ENCODE measurements at places on chromosomes 16 and 17.
A peak's percentile ranks its signal among the peaks of the same experiment; 100 is the strongest.

DNA sequence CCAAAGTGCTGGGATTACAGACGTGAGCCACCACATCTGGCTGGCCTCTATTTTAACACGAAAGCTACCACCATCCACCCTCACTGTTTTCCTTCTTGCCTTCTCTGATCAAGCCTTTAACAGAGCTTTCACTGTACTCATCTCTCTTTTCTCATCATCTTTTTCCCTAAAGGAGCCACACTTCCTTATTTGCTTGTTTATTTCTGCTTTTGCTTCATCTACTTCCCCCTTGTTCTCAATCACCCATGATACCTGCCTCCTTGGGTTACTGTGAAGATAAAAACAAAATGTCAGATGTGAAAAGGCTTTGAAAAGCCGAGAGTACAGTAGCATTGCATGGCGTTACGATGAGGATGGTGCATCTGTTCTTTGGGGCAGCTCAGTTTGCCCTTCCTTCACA, 79.9 kb downstream of the ZNF18 start:
- DNase-seq: no peak

GRCh38 chr17:19287651-19288050, 50.5 kb downstream of the EPN2 start:
- DNase-seq: no peak

DNA sequence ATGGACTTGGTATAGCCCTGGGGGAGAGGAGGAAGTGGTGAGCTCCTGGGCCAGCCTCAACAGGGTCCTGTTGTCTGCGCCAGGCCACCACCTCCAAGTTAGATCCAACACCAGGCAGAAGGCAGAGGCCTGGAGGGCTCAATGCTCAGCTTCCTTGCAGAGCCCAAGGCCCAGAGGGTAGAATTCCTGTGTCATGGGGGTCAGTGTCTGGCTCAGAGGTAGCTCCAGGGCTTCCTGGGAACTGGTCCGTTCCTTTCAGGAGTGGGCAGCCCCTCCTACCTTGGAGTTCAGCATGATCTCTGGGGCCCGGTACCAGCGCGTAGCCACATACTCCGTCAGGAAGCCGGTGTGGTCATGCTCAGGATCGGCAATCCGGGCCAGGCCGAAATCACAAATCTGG, 4.4 kb upstream of the GDPD3 start:
- DNase-seq: no peak

DNA sequence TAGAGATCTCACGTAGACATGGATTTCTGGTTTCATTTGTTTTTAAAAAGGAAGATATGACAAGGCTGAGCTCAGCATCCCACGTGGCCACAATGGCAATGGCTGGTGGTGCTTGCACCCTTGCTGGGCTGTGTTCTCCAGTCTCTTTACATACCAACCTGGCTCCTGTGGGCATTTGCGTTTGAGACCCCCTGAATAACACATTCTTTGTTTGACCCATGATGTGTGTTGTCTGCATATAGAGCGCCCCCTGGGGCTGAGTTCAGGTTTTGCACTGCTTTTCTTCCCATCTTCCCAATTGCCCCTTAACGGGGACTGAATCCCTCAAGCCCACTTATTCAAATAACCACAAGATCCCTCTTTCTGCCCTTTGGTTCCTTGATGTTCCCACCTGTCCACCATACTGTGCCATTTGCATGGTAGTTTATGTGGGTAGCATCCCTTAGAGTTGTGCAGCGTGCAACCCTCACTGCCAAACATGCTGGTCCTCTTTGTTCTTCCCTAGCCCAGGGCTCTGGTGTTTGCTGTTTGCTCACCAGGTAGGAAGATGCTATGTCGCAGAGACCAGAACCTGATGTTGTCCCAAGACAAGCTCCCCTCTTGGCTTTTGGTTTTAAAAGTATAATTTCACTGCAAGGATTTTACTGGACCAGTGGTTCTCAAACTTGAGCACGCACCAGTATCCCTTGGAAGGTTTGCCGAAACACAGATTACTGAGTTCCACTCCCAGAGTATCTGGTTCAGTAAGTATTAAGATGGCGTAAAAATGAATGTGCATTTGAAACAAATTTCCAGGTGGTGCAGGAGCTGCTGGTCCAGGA, 38.5 kb upstream of the NKD1 start:
- peak; percentile 5 for DNase-seq

DNA sequence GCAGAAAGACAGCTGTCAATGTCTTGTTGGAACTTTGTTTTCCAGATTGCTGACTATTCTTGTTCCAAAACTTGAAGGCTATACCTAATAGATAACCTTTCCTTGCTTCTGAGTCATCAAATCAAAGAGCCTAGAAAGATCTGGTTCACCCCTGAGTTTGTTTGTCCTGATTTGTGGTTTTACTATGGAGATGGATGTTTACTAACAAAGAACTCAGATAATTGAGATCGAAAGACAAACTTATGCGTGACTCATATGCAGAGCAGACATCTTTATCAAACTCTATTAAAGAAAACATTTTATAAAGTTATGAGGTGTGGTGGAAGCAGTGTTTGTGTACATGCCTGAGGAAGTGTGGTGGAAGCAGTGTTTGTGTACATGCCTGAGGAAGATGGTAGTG, 311.1 kb upstream of the TBX2 start:
- no peak for DNase-seq

- DNase-seq: no peak
Observed at GRCh38 chr16:76278980-76279379, 1.8 kb downstream of the CNTNAP4 start.

GRCh38 chr17:27370776-27371175, 76.9 kb downstream of the WSB1 start:
- no peak for DNase-seq

GRCh38 chr16:19974607-19975006, 90.0 kb upstream of the GPRC5B start:
- no peak for DNase-seq

GRCh38 chr17:35448899-35449227, 297 bp upstream of the SLFN13 start:
- no peak for DNase-seq

DNA sequence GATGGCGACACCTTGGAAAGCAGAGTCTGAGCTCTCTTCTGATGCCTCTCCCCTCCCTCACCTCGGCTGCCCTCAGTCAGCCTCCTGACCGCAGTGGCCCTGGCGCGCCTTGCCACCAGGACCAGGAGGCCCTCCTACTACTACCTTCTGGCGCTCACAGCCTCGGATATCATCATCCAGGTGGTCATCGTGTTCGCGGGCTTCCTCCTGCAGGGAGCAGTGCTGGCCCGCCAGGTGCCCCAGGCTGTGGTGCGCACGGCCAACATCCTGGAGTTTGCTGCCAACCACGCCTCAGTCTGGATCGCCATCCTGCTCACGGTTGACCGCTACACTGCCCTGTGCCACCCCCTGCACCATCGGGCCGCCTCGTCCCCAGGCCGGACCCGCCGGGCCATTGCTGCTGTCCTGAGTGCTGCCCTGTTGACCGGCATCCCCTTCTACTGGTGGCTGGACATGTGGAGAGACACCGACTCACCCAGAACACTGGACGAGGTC, 4.4 kb downstream of the GPR142 start:
- no peak for DNase-seq

- no peak for DNase-seq
Observed at GRCh38 chr16:320206-320605, 32.3 kb downstream of the AXIN1 start.

GRCh38 chr16:4561596-4561995, 5.5 kb downstream of the C16orf96 start:
- no peak for DNase-seq

DNA sequence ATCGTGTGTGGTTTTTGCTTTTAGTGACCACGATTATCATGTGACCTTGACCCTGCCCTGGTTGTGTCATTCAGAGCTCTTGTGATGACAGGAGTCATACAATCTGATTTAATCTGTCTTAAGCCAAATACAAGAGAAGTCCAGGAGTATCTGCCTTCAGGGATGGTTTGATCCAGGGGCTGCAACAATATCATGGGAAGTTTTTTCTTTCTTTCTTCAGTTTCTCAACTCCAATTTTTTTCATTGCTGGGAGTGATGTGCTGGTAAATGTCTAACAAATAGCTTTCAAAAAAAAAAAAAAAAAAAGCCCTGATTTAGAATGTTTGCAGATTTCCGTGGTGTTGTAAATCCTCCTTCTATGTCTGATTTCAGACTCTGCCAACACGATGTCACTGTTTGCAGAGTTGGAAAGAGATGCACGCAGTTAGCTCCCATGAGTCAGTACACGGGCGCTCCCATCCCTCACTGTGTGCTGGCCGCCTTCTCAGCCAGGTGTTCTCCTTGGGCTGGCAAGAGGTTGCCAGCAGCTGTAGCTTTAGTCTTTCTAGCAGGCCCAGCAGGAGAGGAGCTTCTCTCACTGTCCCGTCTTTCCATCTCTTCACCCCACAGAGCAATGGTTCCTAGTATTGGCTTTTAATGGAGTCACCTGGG, 229.7 kb downstream of the SNX29 start:
- no peak for DNase-seq

GRCh38 chr16:715477-716199, 720 bp downstream of the METRN start:
- no peak for DNase-seq

- DNase-seq: no peak
Observed at GRCh38 chr16:49022351-49022963, 259.2 kb downstream of the CBLN1 start.

- DNase-seq: no peak
Observed at GRCh38 chr16:2331931-2332267, 8.6 kb downstream of the ABCA3 start.

GRCh38 chr16:48047720-48048119, 108.1 kb downstream of the ABCC12 start:
- no peak for DNase-seq

GRCh38 chr17:72474719-72475477, 354.1 kb downstream of the SOX9 start:
- no peak for DNase-seq

- no peak for DNase-seq
Observed at GRCh38 chr17:42617956-42618431, 8.5 kb downstream of the TUBG1 start.

DNA sequence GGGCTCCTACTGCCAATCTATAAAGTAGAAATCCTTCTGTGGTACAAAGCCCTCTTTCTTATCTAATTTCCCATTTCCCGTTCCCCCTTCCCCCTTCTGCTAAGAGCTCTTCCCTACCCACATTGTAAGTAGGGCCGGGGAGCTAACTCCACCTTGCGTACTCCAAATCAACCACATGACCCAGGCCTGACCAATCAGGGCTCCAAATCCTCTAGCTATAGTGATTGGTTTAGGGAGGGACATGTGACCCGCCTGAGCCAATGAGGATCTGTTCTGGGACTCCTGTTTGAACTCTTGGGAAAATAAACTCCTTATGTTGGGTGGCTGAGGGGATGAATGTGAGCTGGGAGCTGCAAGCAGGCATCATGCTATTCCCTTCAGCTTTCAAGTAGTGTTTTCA, 40.9 kb upstream of the MEOX1 start:
- no peak for DNase-seq

- DNase-seq: no peak
Observed at GRCh38 chr17:7370853-7371252, 10.0 kb upstream of the TNK1 start.

DNA sequence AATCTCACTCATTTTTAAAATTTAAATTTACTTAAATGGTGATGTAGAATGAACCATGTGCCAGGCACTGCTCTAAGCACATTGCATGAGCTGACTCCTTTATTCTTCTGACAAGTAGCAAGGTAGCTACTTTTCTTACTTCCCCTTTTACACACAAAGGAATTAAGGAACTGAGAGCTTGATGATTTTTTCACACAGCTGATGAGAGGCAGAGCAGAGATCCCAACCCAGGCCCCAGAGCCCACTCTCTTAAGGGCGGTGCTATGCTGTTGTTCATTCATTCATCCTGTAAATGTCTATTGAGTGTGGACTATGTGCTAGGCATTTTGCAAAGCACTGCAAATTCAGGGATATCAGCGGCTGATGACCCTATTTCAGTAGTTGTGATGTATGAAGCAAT, 17.9 kb downstream of the SEC14L5 start:
- DNase-seq: no peak

DNA sequence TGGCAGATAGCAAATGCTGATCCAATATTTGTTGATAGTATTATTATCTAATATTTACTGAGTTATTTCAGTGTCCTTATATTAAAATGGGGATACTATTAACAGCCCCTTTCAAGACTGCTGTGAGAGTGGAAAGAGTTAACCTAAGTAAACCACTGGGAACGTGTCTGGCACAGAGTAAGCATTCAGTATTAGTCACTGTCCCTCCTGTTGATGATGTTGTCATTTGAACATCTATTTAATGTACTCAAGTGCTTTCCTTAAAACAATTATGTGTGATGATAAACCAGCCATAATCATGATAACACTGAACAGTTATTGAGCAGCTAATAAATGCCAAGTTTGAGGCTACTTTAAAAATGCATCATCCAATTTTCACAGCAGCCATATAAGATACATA, 135.7 kb upstream of the XYLT1 start:
- DNase-seq: no peak

GRCh38 chr17:10112962-10113361, 85.4 kb downstream of the GAS7 start:
- DNase-seq: no peak

DNA sequence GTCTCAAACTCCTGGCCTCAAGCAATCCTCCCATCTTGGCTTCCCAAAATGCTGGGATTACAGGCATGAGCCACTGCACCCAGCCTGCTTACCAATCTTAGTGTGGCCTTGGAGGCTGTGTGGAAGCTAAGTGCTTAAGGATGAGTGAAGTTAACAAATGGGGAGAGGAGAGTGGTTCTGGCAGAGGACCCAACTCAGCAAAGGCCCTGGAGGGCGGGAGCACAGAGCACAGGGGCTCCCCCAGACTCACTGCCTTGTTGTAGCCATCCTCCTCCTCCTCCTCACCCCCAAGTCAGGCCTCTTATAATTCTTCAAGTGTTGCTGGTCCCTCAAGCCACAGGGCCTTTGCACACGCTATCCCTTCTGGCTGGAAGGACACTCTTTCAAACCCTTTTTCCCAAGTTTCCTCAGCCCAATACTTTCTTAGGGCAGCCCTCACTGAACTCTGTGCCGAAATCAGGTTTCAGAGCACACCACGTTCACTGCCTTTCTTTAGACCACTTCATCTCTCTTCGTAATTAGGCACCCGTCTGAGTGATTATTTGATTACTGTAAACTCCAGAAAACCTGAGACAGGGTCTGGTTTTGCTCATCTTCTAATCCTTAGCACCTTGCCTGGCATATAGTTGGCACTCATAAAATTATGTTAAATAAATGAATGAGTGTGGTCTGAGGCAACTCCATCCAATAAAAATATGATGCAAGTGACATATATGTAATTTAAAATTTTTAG, 23.4 kb downstream of the NGFR start:
- DNase-seq: no peak

- DNase-seq: no peak
Observed at GRCh38 chr17:17484451-17484899, 7.7 kb downstream of the MED9 start.
